H9 (cell line): ENCODE measurements at places on chromosomes 4 and X.

DNA sequence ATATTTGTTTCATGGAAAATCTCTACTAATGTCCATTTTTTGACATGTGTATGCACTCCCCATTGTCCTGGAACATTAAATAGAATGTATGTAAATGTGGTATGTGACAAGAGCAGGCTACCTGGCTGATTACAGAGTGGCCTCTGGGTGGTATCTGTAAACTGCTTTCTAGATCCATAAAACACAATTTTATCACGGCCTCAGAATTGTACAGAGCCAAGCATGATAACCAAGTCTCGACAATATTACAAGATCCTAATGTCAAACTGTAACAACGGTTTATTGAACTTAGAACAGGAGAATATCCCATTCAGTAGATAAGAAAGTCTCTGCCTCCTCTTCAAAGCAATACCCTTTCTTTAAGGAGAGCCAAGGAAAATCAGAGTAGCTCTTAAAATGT lies 212.4 kb downstream of the PCDH7 start:
- no peak for DNase-seq

DNA sequence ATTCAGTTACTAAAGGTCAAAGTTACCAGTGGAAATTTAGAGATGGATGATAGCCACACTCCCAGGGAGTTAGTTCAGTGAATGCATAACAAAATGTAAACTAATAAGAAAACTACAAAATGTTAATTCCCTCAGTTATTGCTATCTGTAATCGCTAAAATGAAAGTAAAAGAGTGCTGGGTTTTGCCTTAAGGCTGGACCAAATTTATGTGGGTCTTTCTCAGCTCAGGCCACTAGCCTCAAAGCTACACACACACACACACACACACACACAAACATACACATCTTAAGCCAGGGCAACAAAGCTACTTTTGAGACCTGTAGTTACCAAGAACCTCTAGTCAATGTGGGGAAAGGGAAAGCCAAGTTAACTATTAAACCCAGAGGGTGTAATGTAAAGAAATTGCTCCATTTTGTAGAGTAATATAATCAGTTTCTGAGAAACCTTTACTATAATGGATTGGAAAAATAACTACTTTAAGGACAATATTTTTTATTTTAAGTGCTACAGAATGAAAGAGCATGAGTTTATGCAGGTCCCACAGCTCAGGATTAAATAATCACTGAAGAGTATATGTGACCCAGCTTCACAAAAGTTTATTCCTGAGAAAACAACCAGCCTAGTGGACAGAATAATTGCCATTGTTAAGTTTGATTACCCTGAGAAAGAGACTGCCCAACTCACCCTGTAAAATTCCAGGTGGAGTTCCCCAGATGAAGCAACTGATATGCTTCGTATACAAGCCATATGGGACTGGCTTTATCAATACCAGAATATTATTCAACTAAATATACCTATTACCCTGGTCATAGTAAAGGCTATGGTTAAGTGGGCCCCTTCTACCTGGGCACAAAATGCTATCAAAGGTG lies 8.9 kb upstream of the UGT2A3 start:
- DNase-seq, result no peak

DNA sequence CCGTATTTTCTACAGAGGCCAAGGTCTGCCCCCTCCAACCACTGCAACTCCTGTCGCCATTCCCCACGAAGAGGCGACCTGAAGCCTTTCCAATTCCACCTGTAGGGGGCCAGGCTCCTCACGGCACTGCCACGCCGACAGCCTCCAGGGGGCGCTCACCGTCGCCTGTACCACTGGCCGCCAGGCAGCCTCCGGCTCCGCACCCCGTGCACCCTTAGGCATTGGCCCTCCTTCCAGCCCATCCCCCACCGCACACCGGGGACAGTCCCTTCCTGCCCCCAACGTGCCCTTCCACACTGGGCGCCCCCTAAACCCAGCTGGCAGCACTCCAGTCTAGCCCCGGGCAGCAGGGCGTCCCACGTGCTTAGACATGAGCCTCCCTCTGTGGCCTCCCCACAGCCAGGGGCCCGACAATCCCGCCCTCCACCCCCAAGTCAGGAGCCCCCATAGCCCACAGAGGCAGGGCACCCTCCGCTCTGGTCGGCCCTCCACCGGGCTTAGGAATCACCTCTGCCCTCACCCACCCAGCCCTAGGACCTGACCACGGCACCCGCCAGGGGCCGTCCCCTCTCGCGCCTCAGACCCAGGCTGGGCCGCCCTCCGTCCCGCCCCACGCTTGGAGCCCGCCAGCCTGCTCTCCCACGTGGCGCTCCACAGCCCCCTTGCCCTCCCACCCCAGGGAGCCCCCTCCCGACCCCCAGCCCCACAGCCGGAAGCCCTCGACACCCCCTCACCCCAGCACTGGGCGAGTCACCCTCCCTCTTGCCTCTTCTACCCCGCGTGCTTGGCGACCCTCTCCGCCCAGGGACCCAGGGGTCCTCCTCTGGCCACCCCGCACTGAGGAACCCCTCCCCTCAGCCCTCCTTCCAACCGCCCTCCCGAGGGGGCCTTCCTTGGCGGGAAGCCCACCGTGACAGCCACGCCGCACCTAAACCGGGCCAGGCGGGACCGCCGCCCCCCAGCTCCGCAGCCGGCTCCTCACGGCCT lies 711 bp downstream of the PNMA6E start:
- peak; percentile 70 for DNase-seq

- DNase-seq, result no peak
Observed at GRCh38 chrX:9562851-9563250, 98.0 kb downstream of the TBL1X start.

DNA sequence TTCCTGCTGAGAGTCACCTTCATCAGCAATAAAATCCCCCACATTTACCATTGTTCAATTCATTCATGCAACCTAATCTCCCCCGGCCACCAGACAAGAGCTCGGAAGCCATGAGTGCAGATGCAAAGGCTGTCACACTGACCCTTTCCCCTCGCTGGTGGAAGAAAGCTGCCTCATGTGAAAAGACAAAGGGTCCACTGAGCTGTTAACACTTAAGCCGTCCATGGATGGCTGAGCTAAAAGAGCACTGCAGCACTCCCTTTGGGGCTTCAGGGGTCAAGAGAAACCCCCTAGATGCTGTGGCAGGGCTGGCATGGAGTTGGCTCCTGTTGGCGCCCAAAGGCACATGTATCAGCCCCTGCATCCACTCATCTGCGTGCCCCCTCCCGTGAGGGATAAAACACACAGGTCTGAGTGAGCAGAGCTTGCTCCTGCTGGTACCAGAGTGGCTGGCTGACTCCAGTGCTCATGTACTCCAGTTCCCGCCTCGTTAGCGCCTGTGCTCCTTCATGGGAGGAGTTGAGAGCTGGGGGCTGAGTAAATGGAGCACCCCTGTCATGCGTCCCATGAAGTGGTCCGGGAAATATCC lies 216.5 kb downstream of the PDHA2 start:
- DNase-seq, result no peak

DNA sequence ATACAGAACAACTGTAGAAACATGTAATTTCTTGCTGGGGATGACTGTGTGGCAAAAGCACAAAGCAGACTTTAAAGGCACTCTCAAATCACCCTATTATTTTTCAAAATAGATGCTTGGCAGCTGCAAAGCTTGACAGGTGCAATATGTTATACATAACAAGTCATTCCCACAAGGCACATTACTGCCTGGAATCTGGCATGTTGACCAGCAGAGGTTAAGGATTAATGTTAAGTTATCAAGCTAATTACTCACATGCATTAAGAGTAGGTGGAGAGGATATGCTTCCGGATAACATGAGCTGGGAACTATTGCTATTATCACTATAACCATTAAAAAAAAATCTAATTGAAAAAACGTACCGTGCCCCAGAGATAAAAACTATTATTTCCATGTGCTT lies 17.8 kb downstream of the ANOS1 start:
- no peak for DNase-seq

DNA sequence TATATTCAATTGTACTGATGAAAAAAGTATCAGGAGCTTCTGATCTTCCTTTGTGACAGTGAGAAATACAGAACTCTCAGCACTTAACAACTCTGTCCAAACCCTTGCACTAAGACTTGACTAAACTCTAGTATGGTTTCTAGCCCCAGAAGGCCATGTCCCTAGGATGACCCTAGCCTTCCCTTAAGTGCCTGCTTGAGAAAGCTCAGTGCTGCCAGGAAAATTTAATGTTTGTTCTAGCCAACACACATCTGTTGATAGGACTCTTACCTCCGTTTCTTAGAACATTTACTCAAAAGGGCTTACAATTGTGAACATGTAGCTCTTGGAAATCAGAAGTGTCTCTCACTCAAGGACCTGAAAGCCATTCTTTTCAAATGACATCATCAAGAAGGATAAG lies 1055.2 kb upstream of the FTHL17 start:
- no peak for DNase-seq

DNA sequence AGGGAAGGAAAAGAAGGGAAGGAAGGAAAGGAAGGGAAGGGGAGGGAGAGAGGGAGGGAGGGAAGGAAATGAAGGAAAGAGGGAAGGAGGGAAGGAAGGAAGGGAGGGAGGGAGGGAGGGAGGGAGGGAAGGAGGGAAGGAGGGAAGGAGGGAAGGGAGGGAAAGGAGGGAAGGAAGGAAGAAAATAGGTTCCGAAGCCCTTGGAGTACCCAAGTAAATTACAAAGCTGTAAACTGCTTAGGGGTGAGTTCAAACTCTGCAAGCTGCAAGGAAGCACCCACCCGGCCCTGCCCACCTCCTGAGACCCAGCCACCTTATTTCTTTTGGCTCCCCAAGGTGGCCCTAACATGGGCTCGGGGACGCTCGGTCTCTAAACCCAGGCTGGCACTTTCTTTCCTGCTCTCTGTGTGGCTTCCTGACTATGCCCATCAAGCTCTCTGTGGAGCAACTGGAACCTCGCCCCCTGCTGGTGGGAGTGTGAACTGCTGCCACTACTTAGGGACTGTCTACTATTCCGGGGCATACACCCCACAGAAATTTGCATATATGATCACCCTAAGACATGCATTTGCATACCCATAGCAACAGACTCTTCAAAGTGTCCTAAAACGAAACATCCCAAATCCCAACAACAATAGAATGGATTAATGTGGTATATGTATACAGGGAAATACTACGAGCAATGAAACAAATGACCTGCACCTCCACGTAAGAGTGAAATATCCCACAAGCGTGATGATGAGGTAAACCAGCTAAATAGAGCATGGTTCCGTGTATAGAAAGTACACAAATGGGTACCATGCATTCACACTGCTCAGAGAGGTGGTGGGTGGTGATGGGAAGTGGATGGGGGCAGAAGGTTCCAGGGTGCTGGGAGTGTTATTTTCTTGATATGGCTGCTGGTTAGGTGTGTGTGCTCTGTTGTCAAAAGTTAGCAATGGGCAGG lies 151.7 kb upstream of the TBL1X start:
- peak; percentile 46 for DNase-seq

DNA sequence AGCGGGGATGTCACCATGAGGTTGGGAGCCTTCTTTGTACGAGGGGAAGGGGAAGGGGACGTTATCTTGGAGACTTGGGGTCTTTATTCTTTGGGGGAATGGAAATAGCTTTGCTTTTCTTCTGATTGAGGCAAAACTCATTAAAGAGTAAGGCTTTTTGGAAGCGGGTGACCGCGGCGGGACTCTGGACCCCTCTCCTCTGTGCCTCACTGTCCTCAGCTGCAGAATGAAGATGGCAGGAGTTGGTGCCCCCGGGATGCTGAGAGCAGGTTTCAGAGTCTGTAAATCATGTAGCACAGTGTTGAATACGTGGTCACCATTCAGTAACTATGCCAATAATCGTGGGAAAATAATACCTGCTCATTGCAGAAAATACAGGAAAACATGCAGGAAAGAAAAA lies 32.1 kb downstream of the HTT-AS start:
- no peak for DNase-seq

DNA sequence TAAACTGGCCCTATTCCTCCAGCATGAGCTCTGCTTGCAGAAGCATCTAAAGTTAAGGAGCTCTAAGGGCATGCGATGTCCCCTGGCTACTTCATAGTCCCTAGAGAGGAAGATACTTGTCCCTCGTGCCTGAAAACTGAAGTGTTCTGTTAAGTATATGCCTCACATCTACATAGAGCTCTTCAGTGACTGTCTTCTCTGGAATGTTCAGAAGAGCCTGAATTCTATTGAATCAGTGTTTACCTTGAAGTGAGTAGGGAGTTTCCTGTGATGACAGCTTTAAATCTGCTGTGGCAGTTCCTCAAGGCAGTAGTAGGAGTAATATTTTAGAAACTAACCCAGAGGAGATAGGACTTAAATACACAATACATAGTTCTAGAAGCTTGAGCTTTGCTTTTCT lies 111.2 kb downstream of the ZNF518B start:
- DNase-seq, result no peak

DNA sequence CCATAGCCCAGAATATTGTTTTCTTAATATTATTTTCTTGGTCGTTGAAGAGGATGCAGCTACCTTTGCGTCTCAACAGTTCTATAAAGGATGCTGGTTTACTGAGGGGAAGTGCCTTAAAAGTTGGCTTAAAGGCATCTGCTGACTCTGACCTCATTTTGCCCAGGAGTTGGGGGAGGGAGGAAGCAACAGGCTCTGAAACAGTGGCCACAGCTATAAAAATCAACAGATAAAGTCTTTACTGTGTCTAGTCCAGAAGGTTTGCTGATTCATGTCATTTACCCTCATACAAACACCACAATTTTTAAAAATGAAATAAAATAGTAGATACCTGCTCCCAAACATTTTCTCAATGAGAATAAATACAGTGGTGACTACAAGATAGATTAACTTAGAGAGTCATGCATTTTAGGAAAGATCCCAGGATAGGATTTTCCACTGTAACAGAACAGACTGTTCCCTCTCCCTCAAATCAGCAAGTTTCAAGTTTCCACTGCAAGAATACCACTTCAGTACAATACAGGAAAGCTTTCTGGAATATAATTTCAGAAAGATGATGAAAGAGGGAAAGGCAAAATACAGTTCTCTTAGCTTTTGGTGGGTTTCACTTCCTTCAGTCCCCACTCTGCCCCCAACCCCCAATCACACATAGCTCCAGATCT lies 1.9 kb downstream of the PHKA1 start:
- no peak for DNase-seq
